Right cardiac atrium (tissue), 5 donors: ENCODE measurements at places on chromosomes 3 and 15. TPM values are rescaled to one million over a fixed set of nuclear protein-coding genes. Genes with fewer than 3 reads are reported as not detected.

DNA sequence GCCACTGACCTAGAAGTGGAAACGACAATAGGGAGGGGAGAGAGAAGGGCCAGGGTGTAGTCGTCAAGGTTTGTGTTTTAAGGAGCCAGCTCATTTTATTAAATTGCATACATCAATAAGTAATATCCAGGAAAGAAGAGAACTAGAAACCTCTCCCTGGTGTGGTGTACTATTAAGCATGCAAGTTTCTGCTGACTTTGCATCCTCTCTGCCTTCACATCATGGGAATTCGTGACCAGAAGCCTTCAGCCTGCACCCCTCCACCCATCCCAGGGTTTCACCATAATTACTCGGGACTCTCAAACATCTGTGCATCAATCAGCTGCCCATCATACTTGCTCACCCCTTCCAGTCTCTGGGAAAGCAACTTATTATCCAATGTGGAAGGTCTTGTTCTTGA, 70.9 kb upstream of the UBE3A start:
- DNase-seq: no peak

DNA sequence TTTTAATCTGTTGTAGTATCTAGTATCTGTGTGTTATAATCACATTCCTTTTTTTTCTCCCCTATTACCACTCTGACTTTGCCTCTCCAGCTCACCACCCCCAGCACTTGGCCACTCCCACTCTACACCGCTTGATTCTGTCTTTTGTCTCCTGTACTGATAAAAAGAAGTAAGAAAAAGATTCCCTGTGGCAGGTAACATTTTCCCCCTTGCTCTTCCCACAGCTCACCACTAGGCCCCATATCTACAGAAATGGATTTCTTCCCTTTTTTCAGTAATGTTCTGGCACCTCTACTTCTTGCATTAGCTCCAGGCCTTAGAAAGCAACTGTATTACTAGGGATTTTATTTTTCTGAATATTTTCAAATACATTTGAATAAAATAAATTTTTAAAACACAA, 25.6 kb downstream of the KCNH8 start:
- no peak for DNase-seq

GRCh38 chr15:80494756-80495155, 90.6 kb downstream of the ARNT2 start:
- DNase-seq: no peak

- no peak for DNase-seq
Observed at GRCh38 chr3:123843668-123844067, 40.5 kb downstream of the MYLK start.

Gene ZBED2
- total RNA-seq: not detected

Gene PRSS50
- 0.12 TPM for total RNA-seq

Gene COL7A1
- 12.2 TPM for total RNA-seq

DNA sequence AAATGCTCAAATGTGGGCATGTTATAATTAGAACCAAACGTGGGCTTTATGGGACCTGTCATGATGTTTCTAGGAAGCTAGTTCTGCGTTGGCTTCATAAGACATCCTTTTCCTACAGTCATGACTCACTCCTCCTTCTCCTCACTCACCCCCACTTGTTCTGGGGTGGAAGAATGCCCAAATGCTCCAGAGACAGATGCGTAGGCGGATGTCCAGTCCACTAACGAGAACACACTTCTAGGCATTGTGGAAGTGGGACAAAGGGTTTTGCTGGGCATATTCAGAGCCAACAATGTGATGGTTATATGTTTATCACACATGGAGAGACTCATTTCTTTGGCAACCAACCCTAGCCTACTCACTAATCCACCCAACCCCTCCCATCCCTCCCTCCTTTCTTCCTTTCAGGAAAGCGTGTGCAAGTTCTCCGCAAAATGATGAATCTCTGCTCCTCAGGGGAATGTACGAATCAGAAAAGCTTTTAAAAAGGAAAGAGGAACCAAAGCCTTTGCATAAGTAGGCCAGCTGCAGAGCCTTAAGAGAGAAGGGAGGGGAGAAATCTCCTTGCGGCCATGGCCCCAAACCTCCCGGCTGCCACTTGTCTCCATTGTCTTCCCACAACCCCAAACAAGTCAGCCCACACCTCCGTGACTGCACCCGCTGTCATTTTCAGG, 123.0 kb upstream of the SPRED1 start:
- peak; percentile 79 for DNase-seq

DNA sequence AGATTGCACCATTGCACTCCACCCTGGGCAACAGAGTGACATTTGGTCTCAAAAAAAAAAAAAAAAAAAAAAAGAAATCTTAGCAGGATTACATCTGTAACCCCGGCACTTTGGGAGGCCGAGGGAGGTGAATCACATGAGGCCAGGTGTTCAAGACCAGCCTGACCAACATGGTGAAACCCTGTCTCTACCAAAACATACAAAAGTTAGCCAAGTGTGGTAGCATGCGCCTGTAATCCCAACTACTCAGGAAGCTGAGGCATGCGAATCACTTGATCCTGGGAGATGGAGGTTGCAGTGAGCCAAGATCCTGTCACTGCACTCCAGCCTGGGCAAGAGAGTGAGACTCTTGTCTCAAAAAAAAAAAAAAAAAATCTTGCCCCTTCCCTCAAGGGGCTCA, 40.4 kb downstream of the LIPC start:
- no peak for DNase-seq

DNA sequence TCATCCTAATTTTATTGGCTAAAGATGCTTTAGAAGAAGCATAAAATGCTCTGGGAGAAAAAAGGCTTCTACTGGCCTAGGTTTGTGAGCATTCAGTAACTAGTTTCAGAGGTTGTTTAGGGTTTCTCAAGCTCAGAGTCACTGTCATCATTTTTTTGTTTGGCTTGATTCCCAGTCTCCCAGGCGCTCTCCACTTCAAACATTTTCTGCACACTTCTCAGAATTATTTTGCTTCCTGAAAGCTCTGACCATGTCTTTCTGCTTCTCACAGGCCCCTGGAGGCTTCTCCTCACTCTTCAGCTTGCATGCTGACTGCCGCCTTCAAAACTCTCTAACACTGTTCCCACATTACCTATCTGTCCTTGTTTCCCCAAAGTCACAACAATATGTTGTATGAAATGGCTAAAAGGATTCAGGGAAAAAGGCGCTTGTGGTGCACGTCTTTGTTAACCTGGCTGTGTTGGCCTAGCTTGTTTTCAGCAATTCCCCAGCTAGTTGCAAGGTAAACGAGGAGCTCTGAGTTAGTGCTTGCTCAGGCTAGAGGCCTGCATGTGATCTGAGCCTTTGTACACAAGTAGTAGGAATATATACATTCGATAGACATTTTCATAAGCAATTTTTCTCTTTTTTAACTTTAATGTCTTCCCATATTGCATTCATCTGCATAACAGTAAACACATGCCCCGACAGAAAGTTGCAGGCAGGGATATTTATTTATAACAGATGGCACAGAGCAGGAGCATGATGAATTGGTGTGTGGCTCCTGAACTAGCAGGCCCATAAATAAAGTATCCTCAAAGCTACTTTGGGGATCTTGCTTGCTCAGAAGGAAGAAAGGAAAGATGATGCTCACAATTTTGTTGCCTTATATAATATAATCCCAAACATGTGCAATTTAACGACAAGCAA, 129.2 kb upstream of the DPH6 start:
- no peak for DNase-seq

- peak; percentile 8 for DNase-seq
Observed at GRCh38 chr15:74207652-74208440, 5.3 kb upstream of the STRA6 start.

Gene LRRIQ4
- not detected for total RNA-seq

GRCh38 chr3:142646020-142646785, 50.0 kb downstream of the PLS1 start:
- DNase-seq: no peak

GRCh38 chr15:65201918-65202317, 9.4 kb downstream of the CILP start:
- no peak for DNase-seq

DNA sequence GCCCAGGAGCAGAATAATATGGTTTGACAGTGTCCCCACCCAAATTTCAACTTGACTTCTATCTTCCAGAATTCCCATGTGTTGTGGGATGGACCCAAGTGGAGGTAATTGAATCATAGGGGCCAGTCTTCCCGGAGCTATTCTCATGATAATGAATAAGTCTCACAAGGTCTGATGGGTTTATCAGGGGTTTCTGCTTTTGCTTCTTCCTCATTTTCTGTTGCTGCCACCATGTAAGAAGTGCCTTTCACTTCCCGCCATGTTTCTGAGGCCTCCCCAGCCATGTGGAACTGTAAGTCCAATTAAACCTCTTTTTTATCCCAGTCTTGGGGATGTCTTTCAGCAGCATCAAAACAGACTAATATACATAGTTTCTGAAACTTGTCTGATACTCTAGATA, 28.4 kb upstream of the ATP2C1 start:
- no peak for DNase-seq

- DNase-seq: no peak
Observed at GRCh38 chr3:31968369-31968926, 12.6 kb downstream of the OSBPL10 start.

- DNase-seq: no peak
Observed at GRCh38 chr15:31387479-31388118, 61.0 kb downstream of the KLF13 start.

DNA sequence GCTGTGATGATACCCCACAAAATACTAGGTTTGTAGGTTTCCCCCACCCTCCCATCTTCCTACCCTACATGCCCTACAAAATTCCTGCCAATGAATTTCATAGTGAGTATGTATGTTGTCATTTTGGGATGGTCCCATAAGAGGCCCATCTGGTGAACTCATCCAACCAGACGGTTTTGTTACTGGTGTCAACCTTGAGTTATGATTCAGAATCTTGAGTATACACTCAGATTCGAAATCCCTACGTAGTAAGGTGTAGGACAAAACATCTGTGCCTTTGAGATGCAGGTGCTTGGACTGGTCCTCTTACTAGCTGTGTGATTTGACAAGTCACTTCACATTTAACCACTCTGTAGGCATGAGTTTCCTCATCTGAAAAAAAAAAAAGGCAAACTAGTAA, 3.6 kb downstream of the SIAH2 start:
- no peak for DNase-seq

DNA sequence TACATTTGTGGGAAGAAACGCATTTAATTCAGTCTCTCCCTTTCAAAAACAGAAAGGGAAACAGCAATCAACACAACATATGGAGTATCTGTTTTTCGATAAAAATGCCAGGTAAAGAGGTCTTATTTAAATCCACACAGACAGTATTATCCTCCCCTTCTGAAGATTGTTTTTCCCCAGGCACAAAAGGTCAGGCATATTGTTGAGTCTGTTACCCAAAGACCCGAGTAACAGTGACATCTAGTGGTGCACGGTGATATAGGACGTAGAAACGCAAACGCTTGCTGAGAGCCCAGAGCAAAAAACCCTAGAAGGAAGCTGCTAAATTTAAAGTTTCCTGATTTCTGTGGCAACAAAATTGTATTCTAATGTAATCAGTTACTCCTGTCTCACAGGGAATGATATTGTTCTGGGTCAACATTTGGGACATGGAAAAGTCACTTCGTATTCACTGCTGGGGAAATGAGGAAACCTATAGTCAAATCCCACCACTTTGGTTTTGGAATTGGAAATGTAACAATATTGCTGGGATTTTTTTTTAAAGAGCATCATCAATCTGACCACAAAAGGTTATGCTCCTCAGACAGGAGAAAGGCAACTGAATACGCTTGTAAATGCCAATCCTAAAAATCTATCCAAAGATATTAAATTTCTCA, 312.7 kb upstream of the CCDC54 start:
- no peak for DNase-seq

DNA sequence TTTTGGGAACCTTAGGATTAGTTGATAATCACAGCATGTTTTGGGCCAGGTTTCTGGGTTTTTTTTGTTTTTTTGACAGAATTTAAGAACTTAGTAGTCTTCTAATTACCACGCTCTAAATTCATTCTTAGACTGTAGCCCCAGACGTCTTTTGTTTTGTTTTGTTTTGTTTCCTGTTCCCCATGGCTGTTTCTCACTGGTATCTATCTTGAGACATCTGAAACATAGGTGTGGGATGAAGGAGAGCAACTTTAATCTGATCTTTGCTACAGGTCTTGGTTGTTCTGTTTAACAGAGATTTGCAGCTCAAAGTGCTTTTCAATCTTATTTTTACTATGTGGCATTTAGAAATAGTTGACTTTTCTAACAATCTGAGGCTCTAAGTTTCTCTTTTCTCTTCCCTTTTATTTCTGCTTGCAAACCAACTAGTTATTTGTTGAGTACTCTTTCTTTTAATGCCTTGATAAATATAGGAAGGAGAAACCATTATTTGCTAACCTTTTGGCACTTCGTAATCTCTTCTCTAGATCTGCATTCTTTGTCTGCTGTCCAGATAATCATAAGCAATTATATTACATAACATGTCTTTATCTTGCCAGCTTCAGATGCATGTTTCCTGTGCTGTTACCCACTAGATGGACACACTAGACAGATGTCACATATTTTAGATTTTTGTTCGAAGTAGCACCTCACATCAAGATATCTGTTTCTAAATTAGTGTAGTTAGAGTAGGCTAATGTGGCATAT, 40.9 kb downstream of the FBXL2 start:
- no peak for DNase-seq

Gene UBAP1L
- total RNA-seq: 2.5 TPM

Gene MST1
- 7.5 TPM for total RNA-seq

GRCh38 chr3:189149203-189149602, 22.6 kb upstream of the TPRG1 start:
- DNase-seq: no peak

- DNase-seq: no peak
Observed at GRCh38 chr3:183466575-183466974, 38.2 kb upstream of the MCF2L2 start.

DNA sequence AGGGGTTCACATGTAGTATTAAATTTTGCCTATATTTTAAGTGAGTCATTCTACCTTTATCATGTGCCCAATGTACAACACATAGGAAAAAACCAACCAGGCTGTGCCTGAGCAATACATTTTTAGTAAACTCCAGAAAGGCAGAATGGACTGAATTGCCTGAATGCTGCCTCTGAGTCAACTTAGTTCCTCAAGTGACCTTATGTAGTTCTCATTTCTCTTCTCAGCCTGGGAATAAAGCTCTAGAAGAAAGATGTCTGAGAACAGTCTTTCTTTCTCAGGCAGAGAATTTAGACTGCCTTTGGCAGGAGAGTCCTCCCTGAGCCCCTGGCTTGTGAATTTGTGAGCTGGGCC, 13.0 kb downstream of the ST3GAL6 start:
- no peak for DNase-seq

GRCh38 chr3:28906561-28907310, 374.1 kb upstream of the RBMS3 start:
- no peak for DNase-seq

Gene TMEM212
- not detected for total RNA-seq

GRCh38 chr3:154137036-154137435, 15.8 kb downstream of the ARHGEF26 start:
- no peak for DNase-seq

Gene VEPH1
- not detected for total RNA-seq

Gene CSPG5
- total RNA-seq: 1.1 TPM

Gene IGSF10
- 5.0 TPM for total RNA-seq

DNA sequence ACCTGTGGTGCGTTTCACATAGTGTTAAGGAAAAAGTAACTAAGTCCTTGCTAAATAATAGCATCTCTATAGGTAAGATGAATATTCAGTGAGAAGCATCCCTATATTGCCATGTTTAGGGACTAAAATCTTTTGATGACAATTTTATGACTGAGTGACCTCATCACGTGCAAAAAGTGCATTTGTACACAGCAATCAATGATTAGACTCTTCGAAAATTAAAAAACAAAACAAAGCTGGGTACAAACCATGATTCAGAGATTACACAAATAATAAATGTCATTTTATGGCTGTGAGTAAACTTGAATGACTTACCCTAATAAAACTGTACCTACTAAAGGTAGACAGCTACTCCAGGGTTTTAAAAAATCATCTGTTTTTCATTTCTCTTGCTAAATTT, 505.3 kb downstream of the FOXP1 start:
- DNase-seq: no peak

- no peak for DNase-seq
Observed at GRCh38 chr3:149080011-149080698, 6.2 kb downstream of the HLTF start.

Gene GBE1
- total RNA-seq: 73.0 TPM
